GM12892 (cell line): ENCODE measurements at places on chromosomes 2 and 18.

DNA sequence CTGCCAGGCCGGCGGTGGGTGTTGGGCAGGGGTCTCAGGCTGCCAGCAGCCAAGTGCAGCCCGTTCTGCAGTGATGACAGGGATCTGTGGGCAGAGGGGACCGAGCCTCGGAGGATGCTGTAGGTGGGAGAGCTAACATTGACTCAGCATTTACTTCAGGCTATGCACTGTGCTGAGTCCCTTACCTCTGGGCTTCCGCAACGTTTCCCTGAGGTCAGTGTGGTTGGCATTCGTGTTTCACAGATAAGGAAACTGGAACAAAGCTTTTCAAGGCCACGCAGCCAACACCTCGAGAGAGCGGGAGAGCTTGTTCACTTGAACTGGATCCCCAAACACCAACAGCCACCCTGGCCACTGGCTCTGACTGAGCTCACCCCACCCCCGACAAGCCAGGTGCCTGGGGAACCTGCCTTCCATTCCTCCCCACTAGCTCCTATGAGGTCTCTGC lies 839 bp upstream of the GPR148 start:
- no peak for DNase-seq

DNA sequence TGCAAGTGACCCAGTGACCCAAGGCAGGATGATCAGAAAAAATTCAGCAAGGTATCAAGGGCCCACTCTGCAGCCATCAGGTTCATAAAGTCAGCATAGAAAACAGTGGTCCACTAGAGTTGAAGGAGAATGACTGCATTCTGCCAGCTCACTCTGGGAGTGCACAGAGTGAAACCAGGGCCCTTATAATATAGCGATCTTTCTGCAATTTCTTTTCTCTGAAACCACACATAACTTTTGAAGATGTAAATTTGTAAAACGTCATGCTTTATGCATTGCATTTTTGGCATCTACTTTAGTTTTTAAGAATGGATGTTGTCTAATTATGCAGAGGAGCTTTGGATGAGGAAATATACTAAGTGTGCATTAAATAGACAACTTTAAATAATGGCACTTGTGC lies 225.0 kb upstream of the SMIM21 start:
- no peak for DNase-seq

GRCh38 chr2:232809349-232810124 lies 33.2 kb upstream of the KCNJ13 start:
- no peak for DNase-seq

GRCh38 chr2:135005753-135006152 lies 41.5 kb downstream of the MAP3K19 start:
- no peak for DNase-seq

DNA sequence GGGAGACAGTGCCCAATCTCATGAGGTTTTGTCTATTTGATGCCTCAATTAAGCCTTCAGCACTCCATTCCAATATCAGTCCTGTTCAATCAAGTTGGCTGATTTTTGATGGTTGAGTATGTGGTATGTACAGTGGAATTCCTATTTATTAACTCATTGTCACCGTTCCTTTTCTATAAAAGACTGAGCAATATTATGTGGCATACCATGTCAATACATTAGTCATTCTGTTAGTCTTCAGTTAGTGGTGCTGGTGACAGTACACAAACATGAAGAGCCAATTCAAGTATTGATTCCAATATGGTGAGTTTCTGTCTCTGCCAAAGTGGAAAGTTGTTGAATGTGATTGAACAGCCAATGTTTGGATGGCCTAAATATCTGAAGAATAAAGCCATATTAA lies 1343.9 kb downstream of the SUCLG1 start:
- no peak for DNase-seq
